Muscle of back (tissue), 13 donors: ENCODE measurements at places on chromosomes 3 and 15.

DNA sequence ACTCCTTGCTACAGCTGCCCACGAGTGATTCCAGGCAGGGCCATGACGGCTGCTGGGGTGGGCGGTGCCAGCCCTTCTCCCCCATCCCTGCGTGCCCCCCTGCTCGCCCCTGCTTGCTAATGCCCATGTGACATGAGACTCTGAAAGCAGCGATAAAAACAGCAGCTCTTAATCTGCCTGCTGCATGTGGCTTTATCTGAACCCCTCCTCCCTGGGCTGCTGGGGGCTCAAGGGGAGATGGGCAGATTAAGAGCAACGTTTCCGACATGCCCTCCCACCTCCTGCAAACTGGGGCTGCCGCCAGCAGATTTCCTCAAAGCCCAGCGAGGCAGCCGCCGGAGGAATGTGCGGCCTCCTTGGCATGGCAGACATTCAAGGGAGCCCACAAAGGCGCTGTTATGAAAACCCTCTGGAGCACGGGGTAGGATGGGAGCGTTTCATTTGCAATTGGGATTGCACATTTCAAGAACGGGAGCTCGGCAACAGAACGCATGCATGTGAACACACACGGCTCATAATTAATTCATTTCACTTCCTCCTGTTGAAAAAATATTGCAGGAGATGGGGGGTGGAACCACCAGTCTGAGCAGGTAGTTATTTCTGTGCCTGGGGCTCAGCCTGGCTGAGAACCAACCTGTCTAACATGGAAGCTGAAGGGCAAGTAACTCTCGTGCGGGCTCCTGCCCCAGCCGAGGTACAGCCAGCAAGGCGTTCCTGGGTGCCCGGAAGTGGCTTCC, 504.2 kb upstream of the PROK2 start:
- peak; percentile 63 for DNase-seq

- DNase-seq: peak; percentile 89
Observed at GRCh38 chr3:149638228-149639092, 19.4 kb downstream of the WWTR1 start.

DNA sequence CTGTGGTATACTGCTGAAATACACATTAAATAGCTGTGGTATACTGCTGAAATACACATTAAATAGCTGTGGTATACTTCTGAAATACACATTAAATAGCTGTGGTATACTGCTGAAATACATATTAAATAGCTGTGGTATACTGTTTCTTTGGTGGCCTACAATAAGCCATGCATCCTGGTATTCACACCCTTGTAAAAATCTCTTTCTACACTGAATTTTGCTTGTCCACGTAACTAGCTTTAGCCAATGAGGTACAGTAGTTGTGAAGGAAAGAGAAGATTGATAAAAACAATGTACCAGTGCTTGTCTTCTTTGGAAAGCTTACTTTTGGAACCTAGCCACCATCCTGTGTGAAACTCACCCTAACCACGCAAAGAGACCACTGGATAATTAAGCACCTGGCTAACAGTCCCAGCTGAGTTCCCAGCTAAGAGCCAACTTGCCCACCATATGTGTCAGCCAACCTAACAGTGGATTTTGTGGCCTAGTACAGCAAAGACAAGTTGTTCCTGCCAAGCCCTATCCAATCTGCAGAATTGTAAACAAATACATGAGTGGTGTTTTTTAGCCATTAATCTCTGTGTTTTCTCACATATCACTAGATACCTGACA, 103.4 kb upstream of the MELTF start:
- no peak for DNase-seq

DNA sequence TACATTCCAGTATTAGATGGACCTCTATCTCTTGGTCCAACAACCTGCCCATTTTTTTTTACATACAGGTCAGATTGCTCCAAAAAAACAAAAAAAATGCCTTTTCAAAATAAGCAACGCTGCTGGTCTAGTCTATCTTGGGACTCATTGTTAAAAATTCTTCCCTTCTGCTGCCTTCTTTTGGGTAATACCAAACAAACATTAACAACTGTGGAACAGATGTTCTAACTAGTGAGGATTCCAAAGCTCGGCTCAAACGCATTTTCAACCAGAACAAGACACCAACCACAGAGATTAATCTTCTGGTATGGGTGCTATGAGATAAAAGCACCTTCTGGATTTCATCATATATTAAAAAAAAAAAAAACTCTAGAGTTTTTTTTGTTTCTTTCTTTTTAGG, 24.7 kb downstream of the ARHGAP31 start:
- peak; percentile 66 for DNase-seq

- DNase-seq: no peak
Observed at GRCh38 chr3:126604691-126605090, 46.0 kb upstream of the C3orf22 start.

- DNase-seq: no peak
Observed at GRCh38 chr3:64176461-64176996, 48.7 kb downstream of the PRICKLE2 start.

DNA sequence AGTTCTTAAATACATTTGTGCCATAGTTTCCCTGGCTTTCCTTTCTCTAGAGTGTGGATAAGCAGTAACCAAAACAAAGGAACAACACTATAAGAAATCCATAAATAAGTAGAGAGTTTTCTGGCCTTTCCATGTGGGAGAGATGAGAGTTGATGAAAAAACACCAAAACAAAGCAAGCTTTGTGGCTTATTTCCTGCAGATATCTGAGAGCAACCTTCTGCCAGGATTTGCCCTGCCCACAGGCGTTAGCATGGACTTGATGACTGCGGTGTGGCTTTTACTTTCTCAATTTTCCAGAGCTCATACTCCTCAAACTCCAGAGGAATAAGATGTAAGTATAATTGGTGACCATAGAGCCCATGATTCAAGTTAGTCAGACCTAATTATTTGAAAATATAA, 194.9 kb downstream of the RAP2B start:
- DNase-seq: no peak

- no peak for DNase-seq
Observed at GRCh38 chr3:195666-196065, 897 bp upstream of the CHL1 start.

DNA sequence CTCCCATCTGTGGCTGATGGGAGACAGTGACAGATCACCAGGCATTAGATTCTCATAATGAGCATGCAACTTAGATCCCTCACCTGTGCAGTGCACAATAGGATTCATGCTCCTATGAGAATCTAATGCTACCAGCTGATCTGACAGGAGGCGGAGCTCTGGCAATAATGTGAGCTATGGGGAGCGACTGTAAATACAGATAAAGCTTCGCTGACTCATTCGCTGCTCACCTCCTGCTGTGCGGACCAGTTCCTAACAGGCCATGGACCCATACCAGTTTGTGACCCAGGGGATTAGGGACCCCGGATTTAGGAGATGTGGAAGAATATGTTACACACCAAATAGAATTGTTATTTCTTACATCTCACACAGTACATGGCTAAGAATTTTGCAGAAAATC, 6.7 kb downstream of the ARGFX start:
- DNase-seq: no peak

DNA sequence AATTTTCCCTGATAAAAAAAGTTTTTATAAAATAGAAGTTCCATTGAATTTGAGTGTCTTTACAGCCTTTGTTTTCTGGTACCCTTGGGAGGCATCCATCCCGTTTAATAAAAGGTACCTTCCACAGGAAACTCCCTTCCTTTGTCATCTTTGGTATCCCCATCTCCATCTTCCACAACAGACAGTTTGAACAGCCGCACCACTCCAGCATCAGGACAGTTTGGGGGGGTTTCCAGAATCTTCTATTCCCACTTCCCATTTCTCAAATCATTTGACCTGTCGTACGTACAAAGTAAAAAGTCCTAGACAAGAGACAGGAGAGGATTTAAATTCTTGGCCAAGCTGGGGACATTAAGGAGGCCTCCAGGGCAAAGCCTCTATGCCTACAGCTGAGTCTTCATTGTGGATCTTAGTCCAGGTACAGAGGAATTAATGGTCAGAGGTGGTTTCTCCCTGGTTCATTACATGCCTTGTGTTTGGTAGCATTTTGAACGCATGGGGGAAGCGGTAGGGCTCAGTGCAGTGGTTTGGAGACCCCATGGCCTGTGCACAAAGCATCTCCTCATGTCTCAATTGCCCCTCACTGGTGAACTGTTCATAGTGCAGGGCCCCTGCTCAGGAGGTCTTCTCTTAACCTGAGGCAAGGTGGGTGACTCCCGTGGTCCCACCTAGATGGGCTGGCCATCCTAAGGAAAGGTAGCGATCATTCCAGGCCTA, 19.4 kb upstream of the BCL2A1 start:
- no peak for DNase-seq

- no peak for DNase-seq
Observed at GRCh38 chr3:21421096-21421495, 329.9 kb downstream of the ZNF385D start.

DNA sequence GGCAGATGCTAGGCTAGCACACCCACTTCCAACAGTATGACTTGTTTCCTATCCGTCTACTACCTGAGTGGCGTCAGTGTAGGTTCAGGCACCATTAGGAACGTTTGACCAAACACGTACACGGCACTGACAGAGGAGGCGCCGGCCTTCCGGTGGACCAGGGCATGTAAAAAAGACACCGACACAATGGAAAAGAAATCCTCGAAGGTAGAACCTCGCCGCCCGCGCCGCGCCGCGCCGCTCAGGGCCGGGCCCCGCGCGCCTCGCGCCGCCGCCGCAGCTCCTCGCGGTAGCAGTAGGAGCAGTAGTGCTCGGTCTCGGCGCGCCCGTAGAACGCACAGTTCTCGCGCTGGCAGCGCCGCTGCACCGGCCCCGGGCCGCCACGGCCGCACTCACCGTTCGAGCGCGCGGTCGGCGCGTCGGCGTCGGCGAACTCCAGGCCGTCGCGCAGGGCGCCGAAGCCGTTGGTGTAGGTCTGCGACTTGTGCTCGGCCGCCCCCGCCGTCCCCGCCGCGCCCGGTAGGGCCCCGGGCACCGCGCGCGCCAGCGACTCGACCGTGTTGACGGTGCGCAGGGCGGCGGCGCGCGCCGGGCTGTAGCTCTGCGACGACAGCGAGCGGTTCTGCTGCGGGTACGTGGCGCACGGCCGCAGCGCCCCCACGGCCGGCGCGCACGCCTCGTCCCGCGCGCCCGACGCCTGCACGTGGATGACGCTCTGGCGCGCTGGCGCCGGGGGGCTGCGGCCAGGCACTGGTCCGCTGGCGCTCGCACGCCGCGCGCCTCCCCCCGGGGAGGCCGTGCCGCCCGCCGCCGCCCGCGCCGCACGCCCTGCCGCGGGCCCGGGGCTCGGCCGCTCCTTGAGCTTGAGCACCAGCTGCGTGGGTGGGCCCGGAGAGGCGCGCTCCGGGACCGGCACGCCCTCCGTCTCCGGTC, 156.7 kb downstream of the KLF13 start:
- no peak for DNase-seq

DNA sequence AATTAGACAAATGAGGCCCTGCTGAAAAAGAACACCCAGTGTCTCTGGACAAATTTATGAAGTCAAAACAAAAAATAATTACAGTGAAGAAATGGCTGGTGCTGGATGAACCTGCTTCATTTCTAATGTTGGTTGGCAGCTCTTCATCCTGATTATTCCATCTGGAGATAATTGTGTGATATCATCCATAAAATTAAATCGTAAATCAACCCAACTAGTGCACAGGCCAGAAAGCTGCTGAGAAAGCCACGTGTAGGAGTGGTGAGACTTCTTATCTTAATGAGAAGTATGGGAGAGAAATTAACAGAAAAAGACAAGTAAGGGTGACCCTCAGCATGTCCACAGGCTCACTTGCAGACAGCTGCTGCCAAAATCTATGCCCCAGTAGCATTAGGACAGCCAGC, 465.2 kb upstream of the TGFBR2 start:
- DNase-seq: peak; percentile 55
